ENCODE measurements at places on chromosomes 1 and 21. TPM values are rescaled to one million over a fixed set of nuclear protein-coding genes. Genes with fewer than 3 reads are reported as not detected.

The ICOSLG gene
- 4.6 TPM for total RNA-seq

The NUP210L gene
- 0.09 TPM for total RNA-seq

The MIXL1 gene
- not detected for total RNA-seq

The LRRC53 gene
- total RNA-seq = not detected

The TMEM82 gene
- not detected for total RNA-seq

The TTC22 gene
- total RNA-seq = 0.06 TPM

The ACOT11 gene
- 26.2 TPM for total RNA-seq

The CDA gene
- 2.2 TPM for total RNA-seq

The CFHR1 gene
- total RNA-seq = not detected

The ATP13A2 gene
- 15.1 TPM for total RNA-seq

The CNR2 gene
- not detected for total RNA-seq

The RIPK4 gene
- 0.86 TPM for total RNA-seq

Measured in right cardiac atrium (tissue), 5 donors.